Left cardiac atrium (tissue), 4 donors: ENCODE measurements at places on chromosomes 11 and 22. TPM values are rescaled to one million over a fixed set of nuclear protein-coding genes. Genes with fewer than 3 reads are reported as not detected.

DNA sequence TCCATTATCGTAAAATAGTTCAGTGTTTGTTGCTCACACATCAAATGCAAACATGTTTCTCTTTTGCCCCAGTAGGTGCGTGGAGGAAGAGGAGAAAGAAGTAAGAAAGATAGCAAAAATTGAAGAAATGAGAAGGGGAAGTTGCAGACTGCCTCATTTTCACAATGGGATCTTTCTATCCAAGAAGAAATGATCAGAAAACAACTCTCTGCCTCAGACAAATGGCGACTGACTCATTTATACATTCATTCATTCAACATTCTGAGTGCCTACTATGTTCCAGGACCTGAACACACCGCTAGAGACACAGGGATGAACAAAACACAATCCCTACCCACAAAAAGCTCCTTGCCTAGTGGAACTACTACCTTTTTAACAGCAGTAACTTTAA, 367 bp downstream of the HPS5 start:
- no peak for DNase-seq

DNA sequence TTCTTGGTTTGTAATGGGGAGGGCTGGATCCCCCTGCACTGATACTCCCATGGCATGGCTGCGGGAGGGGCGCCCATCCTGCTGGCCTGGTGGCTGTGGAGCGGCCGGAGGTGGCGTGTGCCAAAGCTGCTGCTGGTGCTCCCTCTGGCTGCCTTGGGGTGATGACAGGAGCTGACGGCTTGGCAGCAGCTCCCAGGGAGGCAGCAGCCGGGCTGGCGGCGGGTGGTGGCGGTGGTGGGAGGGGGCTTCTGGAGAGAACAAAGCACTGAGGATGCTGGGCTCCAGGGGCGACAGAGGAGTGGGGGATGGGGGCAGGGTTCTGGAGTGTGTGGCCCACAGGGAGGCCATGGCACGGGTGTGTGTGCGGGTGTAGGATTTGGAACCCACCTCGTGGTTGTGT, 11.4 kb upstream of the MPPED1 start:
- no peak for DNase-seq

GRCh38 chr22:31144223-31144622, 3.9 kb upstream of the PLA2G3 start:
- DNase-seq = no peak

DNA sequence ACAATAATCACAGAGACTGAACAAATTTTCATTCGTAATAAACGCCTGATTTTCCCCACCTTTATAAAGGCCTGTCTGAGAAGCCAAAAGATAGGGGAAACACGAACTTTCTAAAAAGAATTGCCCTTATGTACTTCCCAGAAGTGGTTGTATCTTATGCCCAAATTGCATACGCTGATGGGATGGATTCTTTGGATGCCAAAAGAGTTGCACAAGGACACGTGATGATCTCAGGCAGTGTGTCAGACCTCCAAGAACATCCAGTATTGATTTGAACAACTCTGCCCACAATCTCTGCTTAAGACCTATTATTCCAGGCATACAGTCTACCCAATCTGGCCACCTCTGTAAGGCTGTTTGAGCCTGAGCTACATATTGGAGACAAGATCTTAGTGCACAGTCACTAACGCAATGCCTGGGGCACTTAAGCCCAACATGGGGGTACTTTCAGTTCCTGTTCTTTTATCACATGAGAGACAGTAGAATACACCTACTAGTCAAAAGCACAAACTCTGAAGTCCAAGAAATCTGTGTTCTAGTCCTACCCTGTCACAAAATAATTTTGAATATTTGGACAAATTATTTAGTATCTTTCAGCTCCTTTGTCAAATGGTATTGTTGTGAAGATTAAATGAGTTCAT, 38.9 kb downstream of the OR10A6 start:
- no peak for DNase-seq

DNA sequence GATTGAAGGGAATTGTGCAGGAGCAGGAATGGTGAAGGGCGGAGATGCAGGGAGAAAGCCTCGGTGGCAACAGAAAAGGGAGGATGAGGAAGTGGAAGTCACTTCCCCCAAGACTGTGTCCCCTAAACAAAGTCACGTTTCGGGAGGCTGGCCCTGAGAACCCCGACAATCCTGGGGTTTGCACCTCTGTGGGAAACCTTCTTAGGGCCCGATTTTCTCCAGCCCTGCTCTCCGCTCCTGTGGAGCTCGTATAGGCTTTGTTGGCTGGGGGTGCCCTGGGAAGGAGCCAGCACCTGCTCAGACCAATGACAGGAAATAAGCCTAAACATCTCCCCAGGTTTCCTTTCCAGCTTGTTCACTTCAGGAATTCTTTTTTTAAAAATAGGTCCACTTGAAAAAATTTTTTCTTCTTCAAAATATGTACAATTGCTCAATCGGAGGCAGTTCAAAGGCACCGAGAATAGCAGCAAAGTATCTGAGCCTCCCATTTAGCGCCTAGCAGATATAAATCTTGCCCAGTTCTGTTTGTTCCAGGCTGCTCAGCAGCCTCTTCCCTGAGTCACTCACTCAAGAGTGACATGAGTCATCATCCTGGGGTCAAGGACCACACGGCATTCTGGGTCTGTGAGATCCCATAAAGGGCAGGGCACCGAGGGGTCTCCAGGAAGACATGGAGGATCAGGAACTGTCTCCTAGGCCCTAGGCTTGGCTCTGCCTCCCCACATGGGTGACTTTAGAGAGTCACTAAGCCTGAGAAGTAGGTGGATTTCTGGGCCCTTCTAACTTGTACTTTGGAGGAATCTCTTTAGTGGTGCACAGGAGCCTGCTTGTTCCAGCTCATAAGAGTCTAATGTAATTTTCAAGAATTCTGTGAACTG, 34.0 kb downstream of the IRAG1 start:
- DNase-seq = no peak

- no peak for DNase-seq
Measured at GRCh38 chr11:35122308-35122707, 16.7 kb upstream of the CD44 start.

- no peak for DNase-seq
Measured at GRCh38 chr11:123601743-123602142, 52.7 kb downstream of the SCN3B start.

- DNase-seq = no peak
Measured at GRCh38 chr11:84061726-84062125, 775.6 kb upstream of the CCDC90B start.

DNA sequence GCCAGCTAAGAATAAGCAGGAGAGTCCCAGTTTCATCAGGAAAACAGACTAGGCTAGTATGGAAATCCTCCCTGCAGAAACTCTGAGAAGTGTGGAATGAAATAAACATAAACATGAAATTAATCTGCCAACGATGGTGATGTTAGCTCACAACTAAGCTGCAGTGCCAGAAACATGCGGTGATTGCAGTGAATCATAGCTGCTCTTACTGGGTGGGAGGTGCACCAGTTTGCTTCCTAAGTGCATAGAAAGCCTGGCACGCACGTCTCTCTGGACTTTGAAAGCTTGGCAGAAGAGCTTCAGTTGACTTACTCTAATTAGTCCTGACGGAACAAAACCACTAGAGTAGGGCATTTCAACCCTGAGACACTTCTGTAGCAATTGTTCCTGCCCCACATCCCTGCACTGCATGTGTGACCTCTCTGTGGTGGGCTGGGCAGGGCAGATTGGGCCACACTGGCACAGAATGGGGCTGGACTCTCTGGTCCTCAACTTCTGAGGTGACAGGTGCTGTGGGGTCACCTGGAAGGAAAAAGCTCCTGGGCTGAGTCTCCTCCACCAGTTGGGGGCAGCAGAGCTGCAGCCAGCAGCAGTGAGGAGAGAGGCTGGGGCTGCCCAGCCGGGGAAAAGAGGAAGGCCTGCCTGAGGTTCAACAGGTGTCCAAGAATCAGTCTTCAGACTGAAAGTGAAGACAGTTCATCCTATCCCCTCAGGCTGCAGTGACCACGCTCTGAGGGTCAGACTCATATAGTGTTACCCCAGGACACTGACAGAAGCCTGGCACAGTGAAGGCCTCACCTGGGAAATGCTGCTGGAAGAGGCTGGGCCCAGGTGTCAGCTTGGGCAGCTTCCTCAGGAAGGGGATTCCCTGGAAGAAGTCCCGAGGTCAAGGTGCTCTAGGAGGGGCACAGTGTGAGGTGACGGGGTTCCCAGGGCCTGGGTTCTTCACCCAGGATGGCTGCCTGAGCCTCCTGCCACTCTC, 40.5 kb downstream of the GGTLC2 start:
- no peak for DNase-seq

DNA sequence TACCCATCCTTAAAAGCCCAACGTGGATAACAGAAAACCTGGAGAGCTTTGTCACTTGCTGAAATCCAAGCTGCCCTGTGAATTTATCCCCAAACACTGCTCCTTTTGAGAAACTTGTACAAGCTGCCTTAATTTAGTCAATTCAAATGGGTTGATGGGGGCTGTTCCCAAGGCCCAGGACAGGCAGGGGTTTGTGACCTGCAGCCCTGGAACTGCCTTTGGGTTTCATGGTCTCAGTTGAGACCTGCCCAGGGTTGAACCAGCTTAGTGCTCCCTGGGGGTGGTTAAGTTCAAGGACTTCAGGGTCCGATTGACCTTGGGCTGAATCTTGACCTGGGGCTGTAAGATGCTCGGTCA, 112.1 kb upstream of the OR4B1 start:
- DNase-seq = no peak

DNA sequence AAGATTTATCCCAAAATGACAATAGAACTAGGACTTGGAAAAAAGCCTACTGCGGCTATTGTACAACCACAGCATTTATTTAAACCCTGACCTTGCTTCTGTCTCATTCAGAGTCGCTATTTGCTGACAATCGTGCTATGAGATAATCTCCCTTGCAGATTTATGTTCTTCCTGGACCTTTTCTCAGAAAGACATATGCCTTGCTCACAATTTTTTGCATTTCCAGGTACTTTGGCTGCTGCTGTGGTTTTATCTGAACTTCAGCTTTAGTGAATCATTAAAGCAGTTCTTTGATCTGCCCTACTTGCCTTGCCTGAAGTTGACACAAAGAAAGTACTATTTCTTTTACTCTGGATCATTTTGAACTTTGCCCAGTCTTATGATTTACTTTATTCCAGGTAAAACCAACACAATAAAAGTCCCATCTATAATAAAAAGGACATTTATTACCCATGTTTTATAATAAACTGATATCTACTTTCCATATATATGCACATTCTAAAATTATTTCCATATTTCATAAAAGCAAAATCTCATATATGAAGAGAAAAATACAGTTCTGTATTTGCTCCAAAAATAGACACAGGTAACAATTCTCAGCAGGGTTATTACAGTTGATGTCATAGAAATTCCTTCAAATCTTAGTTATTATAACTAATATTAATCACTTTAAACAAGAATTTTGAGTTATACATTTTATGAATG, 63.4 kb upstream of the CARD18 start:
- no peak for DNase-seq

- DNase-seq = no peak
Measured at GRCh38 chr11:96400697-96401096, 10.9 kb downstream of the JRKL start.

DNA sequence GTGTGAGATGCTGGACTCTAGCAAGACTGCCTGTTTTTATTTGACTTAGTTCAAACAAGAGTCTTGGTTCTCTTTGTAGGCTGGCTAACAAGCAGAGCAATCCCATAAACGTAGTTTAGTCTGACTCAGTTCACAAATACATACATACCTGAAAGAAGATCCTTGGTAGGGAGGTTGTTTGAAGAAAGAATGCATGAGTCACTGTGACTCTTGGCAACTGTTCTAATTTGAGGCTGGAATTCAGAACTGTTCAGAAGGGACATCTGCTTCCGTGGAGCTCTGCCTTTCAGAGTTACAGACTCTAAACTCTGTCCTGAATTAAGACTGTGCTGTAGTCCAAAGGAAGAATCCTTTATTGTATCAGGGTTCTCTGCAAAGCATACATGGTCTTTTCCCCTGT, 32.2 kb downstream of the C2CD3 start:
- no peak for DNase-seq

GRCh38 chr11:92698742-92699141, 270.7 kb upstream of the MTNR1B start:
- no peak for DNase-seq

DNA sequence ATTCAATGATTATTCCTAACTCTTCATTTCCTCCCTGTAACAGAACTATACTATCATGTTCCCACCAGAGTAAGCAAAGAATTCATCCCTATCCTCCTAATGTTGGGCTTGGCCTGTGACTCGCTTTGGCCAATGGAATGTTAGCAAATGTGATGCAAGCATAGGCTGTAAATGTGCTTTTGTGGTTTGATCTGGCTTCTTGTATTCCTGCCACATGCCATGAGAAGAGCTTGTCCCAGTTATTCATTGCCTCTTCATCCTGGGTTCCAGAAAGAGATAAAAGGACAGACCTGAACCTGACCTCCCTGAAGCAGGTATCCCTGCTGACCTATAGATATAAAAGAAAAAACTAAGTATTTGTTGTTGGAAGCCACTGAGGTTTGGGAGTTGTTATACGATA, 51.0 kb downstream of the SYTL2 start:
- no peak for DNase-seq

- peak; percentile 89 for DNase-seq
Measured at GRCh38 chr11:17384002-17384511, 4.4 kb downstream of the KCNJ11 start.

GRCh38 chr11:72720784-72721183, 31.4 kb downstream of the ARAP1 start:
- DNase-seq = no peak

DNA sequence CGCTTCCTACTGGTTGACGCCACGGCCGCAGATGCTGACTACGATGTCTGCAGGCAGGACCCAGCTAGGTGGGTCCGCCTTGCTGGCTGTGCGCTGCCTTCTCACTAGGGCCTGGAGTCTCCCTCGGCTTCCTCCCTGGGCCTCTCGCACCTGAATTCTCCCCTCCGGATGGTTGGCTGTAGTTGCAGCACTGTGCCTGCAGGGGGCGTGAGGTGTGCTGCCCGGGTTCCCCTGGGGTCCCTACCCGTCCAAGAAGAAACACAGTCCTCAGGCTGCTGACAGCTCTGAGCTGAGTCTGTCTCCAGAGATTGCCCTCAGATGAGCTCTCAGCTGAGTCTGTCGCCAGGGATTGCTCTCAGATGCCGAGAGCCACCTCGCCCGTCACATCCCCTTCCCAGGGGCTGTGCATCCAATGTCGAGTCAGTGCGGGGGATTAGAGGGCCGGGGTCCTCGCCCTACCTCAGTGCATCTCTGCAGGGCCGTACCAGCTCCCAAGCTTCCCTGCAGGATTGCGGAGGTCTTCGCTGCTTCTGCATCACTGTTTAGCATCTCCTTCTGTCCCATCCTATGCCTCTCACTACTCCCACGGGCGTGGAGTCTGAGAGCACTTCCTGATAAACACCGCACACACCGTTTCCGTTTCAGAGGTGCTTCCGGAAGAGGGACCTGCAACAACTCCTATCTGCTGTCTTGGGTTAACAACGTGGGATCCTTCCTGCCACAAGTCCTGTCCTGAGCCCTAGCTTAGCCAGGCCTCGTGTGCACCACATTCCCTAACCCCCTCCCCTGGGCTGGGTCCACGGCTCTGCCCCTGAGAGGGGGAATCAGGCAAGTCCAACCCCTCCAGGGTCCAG, 196.9 kb downstream of the CSNK2A3 start:
- DNase-seq = no peak

TECTA gene
- total RNA-seq = 4.2 TPM

CCDC89 gene
- total RNA-seq = 0.39 TPM

FOLR3 gene
- total RNA-seq = 3.5 TPM

XKR3 gene
- not detected for total RNA-seq

PTPN5 gene
- 0.41 TPM for total RNA-seq

AMBRA1 gene
- total RNA-seq = 20.1 TPM

CHADL gene
- 14.4 TPM for total RNA-seq

LUZP2 gene
- total RNA-seq = not detected

OR2AG1 gene
- total RNA-seq = not detected

TRIM22 gene
- total RNA-seq = 29.6 TPM

SCGB1C1 gene
- not detected for total RNA-seq

MMP27 gene
- total RNA-seq = not detected

C11orf97 gene
- total RNA-seq = not detected

KRTAP5-9 gene
- total RNA-seq = not detected
